Bone marrow (tissue), 2 donors: ENCODE measurements at places on chromosomes 3 and 15.

- DNase-seq, result no peak
These were observed 181.7 kb downstream of the FAM43A start for GRCh38 chr3:194867270-194867983.

DNA sequence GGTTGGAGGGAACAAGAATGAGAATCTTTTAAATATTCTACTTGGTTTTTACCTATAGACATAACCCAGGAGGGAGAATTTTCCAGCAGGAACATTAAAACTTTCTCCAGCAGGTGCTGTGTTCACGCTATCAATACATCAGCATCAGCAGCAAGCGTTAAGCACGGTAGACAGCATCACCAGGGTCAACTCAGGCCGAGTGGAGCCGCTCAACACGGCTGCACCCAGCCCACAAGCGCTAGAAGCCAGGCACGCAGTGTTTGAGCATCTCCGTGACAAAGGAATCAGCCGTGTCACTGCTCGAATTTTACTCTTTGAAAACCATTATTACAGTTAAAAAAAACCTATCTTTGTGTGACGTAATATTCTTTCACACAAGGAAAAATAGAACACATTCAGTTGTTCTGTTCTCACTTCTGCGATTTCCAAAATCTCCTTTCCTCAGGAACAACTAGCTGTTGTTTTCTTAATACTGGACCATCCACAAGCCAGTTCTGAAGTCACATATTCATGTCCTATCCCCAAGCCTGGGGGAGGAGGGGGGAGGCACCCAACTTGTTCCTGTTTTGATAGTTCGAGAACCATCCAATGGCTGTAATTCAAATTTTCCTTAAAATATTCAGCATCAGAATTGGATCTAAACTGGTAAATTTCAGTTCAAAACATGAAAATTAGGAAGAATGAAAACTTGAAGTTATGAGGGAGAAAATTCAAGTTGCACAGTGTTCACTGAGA is 77.9 kb downstream of the ADAMTS17 start:
- DNase-seq, result no peak

DNA sequence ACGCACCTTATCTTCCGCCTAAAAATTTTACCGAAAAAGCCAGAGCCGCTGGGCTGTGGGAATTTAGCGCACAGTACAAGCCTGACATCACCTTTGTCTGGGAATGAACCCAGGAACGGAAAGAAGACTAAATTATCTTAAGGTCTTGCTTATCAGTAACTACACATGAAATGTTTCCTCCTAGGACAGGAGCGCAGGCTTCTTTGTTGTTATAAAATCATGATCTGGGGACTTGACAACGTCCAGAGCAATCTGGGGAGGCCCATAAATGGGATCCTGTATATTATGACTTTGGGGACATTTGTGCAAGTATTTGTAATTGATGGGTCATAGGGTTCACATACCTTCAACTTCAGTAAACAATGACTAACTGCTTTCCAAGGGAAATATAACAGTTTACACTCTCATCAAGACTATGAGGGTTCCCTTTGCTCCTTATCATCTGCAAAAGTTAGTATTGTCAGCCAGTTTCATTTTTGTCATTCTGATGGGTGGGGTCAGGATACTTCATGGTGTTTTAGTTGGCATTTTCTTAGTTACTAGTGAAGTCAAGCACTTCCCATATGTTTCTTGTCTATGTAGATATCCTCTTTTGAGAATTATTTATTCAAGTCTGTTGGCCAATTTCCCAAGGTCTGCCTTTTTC is 213.9 kb upstream of the PFN2 start:
- no peak for DNase-seq

- DNase-seq, result no peak
These were observed 143.2 kb downstream of the DNAJB8 start for GRCh38 chr3:128323206-128324081.

GRCh38 chr15:95897651-95898050 is 432.8 kb upstream of the NR2F2 start:
- DNase-seq, result no peak

GRCh38 chr3:41350441-41350840 is 151.1 kb downstream of the CTNNB1 start:
- DNase-seq, result no peak

GRCh38 chr3:181694805-181695660 is 16.7 kb upstream of the SOX2 start:
- no peak for DNase-seq

- no peak for DNase-seq
These were observed 463.3 kb downstream of the MAGI1 start for GRCh38 chr3:65575376-65575840.

GRCh38 chr3:19866751-19867347 is 67.2 kb downstream of the EFHB start:
- peak; percentile 64 for DNase-seq

GRCh38 chr3:50231581-50231980 is 4.4 kb upstream of the GNAI2 start:
- DNase-seq, result no peak

GRCh38 chr15:79932447-79932846 is 35.6 kb upstream of the MTHFS start:
- no peak for DNase-seq

- DNase-seq, result no peak
These were observed 27.6 kb downstream of the LMCD1 start for GRCh38 chr3:8529181-8529637.

GRCh38 chr3:7307410-7307809 is 446.5 kb downstream of the GRM7 start:
- peak; percentile 58 for DNase-seq

DNA sequence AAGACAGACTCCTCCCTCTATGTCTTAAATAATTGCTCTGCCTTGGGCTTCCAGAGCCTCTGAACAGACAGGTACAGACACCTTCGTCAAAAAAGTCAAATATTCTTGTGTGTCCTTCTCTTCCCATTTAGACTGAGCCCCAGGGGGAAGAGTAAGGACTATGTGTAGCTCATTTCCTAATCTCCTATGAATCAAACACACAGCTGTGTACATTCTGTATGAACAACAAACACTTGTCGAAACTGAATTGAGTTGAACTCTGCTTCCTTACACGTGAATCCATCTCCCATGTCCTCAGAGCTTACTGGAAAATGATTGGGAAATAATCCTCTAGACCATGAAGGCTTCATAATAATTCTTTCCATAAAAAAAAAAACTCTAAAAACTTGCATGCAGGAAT is 80.8 kb downstream of the MOBP start:
- no peak for DNase-seq

GRCh38 chr3:17144665-17144993 is 259.9 kb downstream of the PLCL2 start:
- DNase-seq, result no peak

DNA sequence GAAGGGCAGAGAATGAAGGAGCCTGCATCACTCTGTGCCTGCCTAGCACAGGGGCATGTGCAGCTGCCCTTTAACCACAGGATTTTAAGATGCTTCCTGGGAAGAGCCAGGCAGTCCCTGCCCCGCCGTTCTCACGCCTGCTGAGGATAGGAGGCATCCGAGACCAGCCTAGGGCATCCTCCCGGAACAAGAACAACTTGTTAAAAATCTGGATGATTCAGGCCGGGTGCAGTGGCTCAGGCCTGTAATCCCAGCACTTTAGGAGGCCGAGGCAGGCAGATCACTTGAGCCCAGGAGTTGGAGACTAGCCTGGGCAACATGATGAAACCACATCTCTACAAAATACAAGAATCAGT is 15.2 kb downstream of the NRROS start:
- no peak for DNase-seq

- DNase-seq, result no peak
These were observed 9.2 kb downstream of the ASB14 start for GRCh38 chr3:57283334-57283733.

- no peak for DNase-seq
These were observed 81.6 kb downstream of the SSR3 start for GRCh38 chr3:156473341-156473740.

- peak; percentile 84 for DNase-seq
These were observed 40.5 kb upstream of the HES1 start for GRCh38 chr3:194095464-194095863.

GRCh38 chr3:108319428-108320082 is 23.2 kb downstream of the HHLA2 start:
- DNase-seq, result no peak

DNA sequence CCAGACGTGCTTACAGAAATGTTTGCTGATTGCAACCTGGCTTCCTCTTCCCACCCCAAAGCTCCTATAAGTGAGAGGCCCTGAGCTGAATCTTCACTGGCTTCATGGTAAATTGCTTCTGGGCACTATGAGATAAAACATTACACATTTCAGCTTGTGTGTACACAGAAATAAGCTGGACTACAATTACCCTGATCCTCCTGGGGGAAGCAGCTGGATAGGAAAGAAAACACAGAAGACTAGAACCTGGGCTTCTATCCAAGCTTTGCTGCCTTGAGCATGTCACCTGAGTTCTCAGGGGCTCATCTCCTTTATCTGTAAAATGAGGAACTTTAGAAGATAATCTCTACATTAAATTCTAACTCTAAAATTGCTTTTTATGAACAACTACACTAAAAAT is 40.3 kb downstream of the THBS1 start:
- DNase-seq, result no peak

DNA sequence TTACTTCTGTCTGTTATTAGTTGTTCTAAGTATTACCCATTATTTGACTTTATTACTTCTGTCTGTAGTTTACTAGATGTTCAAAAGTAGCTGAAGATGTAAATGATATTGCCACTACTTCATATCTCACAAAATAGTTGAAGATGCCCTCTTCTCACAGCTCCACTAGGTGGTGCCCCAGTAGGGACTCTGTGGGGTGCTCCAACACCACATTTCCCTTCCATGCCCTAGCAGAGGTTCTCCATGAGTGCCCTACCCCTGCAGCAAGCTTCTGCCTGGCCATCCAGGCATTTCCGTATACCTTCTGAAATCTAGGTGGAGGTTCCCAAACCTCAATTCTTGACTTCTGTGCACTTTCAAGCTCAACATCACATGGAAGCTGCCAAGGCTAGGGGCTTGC is 80.8 kb downstream of the KCNH8 start:
- no peak for DNase-seq

DNA sequence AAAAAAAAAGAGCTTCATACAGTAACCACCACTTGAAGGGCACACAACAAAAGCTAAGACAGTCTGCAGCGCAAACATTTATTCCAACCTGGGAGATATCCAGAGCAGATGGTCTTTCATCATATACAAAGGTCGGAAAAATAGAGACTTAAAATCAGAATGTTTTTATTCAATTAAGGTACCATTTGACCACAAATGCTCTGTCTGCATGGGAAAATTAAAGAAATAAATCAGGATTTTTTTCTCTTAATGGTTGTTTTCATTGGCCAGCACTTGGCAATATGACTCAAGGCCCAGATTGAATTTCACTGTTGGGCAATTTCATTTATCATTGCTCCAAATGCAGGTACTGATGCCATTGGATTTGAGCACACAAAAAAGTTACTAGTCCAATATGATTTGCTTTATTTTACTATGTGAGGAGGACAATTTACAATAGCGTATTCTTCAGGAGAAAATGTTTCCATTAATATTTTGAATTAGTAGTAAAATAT is 145.9 kb upstream of the AGTR1 start:
- no peak for DNase-seq
